ENCODE measurements at places on chromosomes 11 and 22. TPM values are rescaled to one million over a fixed set of nuclear protein-coding genes. Genes with fewer than 3 reads are reported as not detected.

ANO9 gene
- total RNA-seq, result 0.33 TPM

NARS2 gene
- total RNA-seq, result 10.5 TPM

FAM181B gene
- under 0.01 TPM for total RNA-seq

SF1 gene
- 143 TPM for total RNA-seq

SLC25A45 gene
- total RNA-seq, result 2.9 TPM

BAIAP2L2 gene
- total RNA-seq, result 0.33 TPM

OR10V1 gene
- total RNA-seq, result not detected

CDC42BPG gene
- total RNA-seq, result 0.33 TPM

ESAM gene
- 190 TPM for total RNA-seq

CAPN5 gene
- total RNA-seq, result 9.7 TPM

TMEM258 gene
- 81.3 TPM for total RNA-seq

TSPAN32 gene
- total RNA-seq, result not detected

KRTAP5-2 gene
- total RNA-seq, result not detected

NLRX1 gene
- 17.5 TPM for total RNA-seq

FAM76B gene
- total RNA-seq, result 29.4 TPM

C11orf42 gene
- total RNA-seq, result not detected

FAR1 gene
- total RNA-seq, result 64.3 TPM

MYO18B gene
- total RNA-seq, result not detected

CHRNA10 gene
- 2.0 TPM for total RNA-seq

MRGPRF gene
- 0.10 TPM for total RNA-seq

CD3G gene
- total RNA-seq, result not detected

ENTHD1 gene
- not detected for total RNA-seq

Data from vein endothelial cell (primary cell).